ENCODE measurements at places on chromosomes 11 and 22. TPM values are rescaled to one million over a fixed set of nuclear protein-coding genes. Genes with fewer than 3 reads are reported as not detected.

DNA sequence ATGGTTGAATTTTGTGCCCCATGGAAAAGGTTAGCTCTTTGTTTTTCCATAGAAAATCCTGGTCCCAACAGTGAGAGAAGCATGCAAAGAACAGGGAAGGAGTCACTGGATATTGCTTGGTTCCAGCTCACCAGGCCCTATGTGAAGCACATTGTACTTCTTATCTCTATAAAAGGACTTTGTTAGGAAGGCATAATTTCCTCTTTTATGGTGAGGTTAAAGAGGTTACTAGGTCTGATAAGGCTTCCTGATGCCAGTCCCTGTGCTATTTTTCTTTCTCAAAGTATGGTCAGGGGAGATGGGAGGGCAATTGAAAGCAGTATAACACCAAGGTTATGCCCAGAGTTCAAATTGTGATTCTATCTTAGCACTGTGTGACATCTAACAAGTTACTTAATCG lies 162.6 kb downstream of the KIF18A start:
- no peak for DNase-seq

GRCh38 chr11:68831124-68831523 lies 10.6 kb downstream of the CPT1A start:
- DNase-seq: no peak

The MYOD1 gene
- total RNA-seq: not detected

DNA sequence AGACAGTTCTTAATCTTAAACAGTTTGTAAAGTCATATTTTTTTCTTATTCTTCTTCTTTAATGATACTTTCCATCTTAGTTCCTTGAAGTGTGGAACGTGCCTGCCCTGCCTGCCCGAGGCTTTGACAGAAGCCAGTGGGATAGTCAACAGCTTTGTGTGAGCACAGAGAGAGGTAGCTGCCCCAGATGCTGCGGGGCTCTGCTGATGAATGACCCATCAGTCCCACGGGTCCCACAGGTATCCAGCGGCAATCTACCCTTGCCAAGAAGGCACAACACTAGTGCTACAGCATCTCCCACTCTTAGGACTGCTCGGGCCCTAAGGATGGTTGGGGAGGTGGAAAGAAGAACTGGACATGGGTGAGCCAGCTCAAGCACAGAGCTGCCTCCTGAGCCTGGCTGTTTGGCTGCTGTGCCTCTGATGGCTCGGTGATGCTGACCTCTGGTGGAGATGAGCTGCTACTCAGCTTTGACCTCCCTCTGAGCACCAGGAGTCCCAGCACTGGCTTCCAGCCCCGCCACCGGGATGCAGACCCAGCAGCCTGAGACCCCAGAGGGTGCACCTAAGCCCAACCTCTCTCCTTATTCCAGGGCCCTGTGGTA lies 11.8 kb upstream of the APLNR start:
- no peak for DNase-seq

GRCh38 chr22:24554313-24555164 lies at the start of gene GUCD1:
TSS of gene GUCD1 (minus strand) at chr22:24555138. CDS start at chr22:24554991, 147 bp downstream.
- peak; percentile 68 for DNase-seq

The TRMU gene
- total RNA-seq: 72.7 TPM

- DNase-seq: no peak
Measured at GRCh38 chr22:43216738-43217137, 29.8 kb upstream of the TTLL12 start.

The CCDC87 gene
- not detected for total RNA-seq
